IPS DF 6.9 (cell line): ENCODE measurements at places on chromosomes 11 and 22.

DNA sequence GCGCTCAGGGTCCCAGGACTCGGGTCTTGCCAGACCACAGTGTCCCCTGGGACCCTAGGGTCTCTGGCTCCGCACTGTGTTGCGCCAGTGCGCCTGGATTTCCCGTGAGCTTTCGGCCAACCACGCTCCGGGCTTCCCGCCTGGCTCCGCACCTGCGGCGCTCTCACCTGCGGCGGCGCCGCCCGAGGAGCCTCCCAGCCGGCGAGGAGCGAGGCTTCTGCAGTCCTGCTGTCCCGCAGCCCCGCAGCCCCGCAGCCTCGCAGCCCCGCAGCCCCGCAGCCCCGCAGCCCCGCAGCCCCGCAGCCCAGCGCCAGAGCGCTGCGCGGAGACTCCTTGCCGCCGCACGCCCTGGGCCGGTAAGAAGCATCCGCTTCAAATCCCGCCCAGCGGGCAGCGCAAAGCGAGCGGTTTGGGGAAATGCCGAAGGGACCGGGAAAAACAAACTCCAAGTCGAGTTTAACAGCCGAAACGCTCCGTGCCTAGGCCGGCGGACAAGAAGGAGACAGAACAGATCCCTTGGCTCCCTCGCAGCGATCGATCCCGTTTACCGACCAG, 939 bp downstream of the ALX4 start:
- no peak for DNase-seq

DNA sequence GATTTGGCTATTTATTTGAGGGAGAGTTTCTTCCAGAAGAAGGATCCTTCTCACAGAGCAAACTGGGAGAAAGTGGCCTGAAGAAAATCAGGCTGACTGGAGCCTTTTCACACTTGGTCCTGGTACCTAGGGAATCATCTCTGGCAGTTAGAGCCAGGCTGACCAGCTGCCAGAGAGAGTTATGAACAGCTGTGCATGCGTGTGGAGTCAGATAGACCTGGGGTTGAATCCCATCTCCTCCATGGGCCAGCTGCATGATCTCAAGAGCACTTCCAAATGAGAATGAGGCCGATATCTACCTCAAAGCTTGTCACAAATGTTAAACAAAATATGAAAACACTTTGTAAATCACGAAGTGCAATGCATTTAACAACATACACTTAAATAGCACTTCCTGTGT, 390.0 kb downstream of the TENM4 start:
- DNase-seq: no peak

DNA sequence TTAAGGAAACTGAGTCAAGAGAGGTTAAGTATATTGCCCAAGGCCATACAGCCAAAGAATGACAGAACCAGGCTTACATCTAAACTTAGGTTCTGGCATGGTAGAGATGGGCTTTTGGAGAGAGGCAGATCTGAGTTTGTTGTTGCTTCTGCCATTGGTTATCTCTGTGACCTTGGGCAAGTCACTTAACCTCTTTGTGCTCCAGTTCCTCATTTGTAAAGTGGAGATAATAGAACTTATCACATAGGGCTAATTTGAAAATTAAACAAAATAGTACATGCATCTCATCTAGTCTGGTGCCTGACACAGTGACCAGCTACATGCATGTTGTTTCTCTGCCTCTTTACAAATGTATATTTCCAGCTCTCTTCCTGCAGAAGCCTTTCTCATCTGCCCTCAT, 47.0 kb upstream of the PLET1 start:
- no peak for DNase-seq

- no peak for DNase-seq
These were observed 25.0 kb downstream of the AMPD3 start for GRCh38 chr11:10480026-10480425.

DNA sequence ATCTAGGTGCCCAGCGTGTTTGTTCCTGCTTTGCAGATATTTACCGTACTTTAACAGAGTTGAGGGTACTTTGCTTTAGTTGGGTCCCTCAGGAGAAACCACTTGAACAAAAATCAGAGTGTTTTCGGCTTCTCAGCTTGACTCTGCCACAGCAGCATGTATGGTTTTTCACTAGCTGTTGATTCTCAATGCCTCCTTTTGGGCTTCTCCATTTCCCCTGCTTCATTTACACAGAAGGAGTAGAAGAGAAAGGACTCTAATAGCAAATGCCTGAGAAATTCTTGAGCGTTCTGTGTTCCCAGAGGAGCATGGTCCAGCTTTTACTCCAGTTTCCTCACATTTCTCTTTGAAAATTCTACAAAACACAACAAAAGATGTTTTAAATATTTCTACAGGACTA, 252.1 kb upstream of the CCDC179 start:
- no peak for DNase-seq

DNA sequence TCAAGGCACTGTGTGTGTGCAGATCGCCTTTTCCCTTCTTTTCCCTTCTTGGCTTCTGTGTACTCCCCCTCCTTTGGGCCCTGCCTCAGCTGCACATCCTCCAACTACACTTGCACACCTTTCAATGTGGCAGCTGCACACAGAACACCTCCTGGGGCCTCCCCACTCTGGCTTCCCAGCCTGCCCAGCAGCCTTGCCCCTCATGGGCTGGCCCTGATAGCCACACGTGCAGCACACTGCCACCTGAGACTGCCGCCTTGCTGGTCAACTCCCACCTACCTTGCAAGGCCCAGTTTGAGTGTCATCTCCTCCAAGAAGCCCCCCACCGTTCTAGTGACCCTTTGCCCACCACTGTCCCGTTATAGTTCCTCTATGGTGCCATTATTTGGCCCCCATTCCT, 77.3 kb upstream of the ARFGAP3 start:
- no peak for DNase-seq

DNA sequence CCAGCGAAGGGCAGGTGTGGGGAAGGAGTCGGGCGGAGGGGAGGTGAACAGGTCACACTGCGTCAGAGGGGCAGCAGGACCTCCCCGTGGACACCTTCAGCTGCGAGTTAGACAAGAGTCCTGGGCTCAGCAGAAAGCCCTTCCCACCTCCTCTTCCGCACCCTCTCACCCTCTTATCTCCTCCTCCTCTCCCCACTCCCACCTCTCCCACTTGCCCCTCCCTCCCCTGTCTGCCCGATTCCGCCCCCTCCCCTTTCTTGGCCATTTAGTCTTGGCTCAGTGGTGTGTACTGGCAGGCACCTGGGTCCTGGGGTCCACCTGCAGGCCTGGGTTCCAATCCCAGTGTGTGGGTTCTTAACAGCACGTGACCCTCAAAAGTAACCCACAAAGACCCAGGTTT, 37.2 kb downstream of the CYTH4 start:
- DNase-seq: no peak

- peak; percentile 45 for DNase-seq
These were observed 13.5 kb upstream of the INSC start for GRCh38 chr11:15101072-15101709.

GRCh38 chr11:130606178-130606577, 157.7 kb downstream of the ADAMTS15 start:
- DNase-seq: no peak

- no peak for DNase-seq
These were observed 87.9 kb downstream of the NCAM1 start for GRCh38 chr11:113048820-113049768.

DNA sequence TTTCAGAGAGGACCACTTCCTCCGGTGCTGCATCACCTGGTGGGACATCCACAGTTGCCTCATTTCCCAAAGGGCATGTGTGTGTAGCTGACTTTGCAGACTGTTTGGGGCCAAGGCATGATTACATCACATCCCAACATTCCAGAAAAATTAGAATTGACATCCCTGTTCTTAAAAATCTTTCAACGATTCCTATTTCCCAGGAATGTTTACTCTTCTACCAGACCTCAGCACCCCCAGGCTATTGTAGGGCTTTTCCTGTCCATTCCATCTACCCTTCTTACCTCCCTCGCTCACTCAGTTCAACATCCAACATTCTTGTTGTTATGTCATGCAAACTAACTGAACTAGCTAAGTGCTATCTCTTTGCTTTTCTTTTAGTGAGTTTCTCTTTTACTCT, 37.3 kb downstream of the PIWIL4 start:
- no peak for DNase-seq

DNA sequence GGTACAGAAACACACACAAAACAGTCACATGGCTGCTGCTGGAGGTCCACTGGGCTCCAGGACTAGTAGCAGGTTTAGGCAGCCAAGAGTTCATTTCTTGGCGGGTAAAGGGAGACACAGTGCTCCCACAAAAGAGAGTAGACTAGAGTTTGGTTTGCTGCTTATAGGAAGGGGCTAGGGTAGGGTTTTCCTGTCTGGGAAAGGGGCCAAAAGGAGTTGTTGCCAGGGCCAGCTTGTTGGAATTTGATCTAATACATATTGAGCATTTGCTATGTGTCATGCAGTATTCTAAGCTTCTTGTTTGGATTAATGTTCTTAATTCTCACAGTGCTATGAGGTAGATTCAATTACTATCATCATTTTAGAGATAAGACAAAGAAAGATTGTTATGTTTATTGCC, 195.1 kb upstream of the PLET1 start:
- no peak for DNase-seq

GRCh38 chr11:3093281-3094191, 36.3 kb upstream of the CARS1 start:
- no peak for DNase-seq

- DNase-seq: no peak
These were observed 966.3 kb downstream of the JRKL start for GRCh38 chr11:97356144-97356543.

DNA sequence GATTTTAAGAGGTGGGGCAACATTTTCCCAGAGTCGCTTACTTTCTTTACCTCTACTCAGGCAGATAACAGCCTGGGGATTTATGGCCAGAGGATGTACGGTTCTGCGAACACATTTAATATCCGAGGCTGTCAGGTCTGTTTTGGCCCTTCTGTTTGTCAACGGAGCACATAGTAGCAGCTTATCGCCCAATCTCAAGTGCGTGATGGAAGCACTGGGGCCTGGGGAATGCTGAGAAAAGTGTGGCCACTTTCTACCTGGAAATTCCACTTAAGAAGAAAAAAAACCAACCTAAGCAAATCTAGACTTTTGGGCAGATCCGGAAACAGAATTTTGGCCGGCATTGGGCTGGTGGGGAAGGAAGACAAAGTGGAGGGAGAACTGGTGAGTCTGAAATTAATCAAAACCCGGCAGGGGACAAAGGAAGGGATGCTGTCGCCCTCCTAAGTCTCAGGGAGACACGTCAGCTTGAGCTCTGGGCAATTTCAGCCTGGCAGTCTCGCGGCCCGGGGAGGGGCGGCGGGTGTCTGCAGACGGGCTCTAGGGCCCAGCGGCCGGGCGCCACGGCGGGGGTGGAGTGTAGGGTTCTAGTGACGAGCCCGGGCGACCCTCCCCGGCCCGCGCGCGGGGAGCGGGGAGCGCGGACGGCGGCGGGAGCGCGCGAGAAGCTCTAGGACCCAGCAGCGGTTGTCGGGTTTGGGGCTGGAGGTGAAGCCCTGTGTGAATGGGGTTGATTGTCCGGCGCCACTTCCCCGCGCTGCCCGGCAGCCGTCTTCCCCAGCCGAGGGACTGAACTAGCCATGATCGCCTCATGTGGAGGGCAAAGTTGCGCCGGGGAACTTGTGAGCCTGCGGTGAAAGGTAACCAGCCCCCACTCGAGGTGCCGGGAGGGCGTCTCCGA, at the start of gene AMOTL1:
Gene AMOTL1 (plus strand): TSS at position 656 of the 901 bp plus-strand sequence. CDS start 156 bp downstream, at position 812.
- DNase-seq: peak; percentile 45

DNA sequence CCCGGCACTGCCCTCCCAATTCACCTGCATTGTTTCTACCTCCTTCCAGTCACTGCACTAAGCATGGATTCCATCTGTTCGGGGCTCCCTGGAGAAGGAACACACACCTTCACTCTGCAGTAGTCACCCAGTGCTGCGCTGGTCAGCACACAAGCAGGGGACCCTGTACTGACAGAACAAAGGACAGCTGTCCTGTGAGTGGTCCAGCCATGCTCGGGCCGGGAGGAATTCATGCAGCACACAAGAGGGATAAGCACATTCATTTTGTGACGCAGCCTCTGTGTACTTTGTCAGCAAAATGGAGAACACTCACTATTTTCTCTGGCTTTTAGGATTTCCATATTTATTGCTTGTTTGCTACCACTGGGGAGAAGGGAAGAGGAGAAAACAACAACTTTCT, 167.3 kb downstream of the NTM start:
- DNase-seq: no peak

DNA sequence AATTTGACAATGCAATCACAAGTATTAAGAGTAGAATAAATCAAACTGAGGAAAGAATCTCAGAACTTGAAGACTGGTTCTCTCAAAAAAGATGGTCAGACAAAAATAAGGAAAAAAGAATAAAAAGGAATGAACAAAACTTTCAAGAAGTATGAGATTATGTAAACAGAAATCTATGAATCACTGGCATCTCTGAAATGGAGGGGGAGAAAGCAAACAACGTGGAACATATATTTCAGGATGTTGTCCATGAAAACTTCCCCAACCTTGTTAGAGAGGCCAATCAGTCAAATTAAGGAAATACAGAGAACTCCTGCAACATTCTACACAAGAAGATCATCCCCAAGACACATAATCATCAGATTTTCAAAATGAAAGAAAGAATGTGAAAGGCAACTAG, 235.7 kb downstream of the SBF2 start:
- DNase-seq: no peak

DNA sequence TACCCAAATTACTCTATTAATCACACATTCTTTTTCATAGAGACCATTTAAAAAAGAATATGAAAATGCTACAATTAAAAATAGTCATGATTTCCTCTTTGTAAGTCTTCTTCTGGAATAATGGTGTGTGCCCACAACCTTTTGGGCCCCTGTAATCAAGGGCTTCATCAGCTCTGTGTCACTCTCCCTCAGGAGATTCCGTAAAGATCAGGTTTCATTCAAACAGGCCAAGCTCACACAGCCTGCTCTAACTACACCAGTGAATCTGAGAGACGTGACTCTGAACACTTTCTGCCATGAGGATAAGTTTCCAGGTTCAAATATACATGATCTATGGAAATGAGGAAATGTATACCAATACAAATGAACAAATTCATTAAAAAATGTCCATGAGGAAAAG, 9.5 kb downstream of the DRICH1 start:
- no peak for DNase-seq

- DNase-seq: no peak
These were observed 54.6 kb upstream of the PAX6 start for GRCh38 chr11:31865606-31866300.

DNA sequence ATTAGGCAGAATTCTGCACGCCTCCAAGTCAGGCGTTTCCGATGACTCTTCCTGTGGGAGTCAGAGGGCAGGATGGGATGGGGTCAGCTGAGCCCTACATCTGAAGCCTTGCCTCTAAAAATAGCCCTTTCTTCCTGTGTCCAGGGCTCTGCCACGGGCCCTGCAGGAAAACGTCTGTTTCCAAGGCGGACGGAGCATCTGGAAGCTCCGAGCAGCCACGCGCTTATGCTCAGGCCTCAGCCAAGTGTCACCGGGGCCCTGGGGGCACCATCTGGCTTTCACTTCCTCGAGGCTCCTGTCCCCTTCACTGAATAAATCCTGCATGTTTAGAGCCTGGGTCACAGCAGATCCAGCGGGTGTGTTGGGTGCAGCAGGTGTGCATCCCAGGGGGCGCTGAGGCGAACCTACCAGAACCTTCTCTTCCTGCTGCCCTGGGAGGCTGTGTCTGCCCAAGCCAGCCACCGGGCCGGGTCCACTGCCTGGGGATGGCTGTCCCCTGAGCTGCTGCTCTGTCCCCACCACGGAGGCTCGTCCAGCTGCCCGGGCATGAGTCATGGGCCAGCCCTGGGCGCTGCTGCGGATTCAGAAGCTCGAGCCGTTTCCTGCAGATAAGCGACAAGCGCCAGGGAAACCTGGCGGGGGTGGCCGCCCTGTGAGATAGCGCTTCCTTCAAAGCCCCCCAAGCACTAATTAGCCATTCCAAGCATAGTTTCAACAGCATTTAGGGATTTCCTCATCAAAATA, 32.0 kb upstream of the LINC01488 start:
- no peak for DNase-seq
